T47D (cell line): ENCODE measurements at places on chromosomes 6 and 20.

DNA sequence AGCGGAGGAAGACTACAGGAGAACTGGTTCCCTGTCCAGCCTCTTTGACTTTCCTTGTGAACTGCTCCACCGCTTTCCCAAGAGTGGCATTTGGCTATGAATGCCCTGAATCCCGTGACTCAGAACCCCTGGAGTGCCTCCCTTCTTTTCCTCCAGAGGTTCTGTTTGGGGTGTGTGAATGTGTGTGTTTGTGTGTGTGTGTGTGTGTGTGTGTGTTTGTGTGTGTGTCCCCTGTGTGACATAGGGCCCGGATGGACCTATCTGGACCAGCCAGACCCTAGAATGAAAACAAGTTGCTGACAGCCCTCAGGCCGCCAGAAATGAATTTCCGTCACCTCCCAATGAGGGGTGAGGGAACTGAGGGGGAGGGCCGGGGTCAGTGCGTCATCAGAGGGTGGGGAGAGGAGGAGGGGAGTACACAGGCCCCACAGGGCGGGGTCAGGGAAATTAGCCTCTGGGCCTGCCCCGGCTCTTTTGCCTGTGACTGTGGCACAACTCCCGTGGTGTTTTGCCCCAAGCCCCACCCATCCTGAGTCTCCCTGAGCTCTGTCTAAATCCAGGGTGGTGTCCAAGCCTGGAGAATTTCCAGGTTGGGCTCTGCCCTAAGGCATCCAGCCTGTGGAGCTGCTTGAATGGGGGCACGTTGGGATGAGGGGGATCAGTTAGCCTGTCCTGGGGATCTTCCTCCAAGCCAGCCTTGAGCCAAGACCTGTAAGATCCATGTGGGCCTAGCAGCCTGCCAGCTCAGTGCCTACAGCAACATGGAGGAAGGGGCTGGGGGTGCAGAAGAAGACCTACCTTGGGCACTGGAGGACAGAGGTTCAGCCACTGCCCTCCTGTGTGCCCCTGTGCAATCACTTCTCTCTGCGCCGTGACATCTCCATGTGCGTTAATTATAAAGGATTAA lies 15.2 kb upstream of the MRPS18A start:
- no peak for DNase-seq

DNA sequence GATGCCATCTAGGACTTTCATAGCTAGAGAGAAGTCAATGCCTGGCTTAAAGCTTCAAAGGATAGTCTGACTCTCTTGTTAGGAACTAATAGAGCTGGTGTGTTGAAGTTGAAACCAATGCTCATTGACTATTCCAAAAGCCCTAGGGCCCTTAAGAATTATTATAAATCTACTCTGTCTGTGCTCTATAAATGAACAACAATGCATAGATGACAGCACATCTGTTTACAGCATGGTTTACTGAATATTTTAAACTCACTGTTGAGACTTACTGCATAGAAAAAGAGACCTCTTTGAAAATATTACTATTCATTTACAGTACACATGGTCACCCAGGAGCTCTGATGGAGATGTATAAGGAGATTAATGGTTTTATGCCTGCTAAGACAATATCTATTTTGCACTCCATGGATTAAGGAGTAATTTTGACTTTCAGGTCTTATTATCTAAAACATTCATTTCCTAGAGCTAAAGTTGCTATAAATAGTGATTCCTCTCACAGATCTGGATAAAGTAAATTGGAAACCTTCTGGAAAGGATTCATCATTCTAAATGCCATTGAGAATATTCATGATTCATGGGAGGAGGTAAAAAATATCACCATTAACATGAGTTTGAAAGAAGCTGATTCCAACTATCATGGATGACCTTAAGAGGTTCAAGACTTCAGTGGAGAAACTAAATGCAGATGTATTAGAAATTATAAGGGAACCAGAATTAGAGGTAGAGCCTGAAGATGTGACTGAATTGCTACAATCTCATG lies 763.5 kb upstream of the MAP3K7 start:
- no peak for DNase-seq

DNA sequence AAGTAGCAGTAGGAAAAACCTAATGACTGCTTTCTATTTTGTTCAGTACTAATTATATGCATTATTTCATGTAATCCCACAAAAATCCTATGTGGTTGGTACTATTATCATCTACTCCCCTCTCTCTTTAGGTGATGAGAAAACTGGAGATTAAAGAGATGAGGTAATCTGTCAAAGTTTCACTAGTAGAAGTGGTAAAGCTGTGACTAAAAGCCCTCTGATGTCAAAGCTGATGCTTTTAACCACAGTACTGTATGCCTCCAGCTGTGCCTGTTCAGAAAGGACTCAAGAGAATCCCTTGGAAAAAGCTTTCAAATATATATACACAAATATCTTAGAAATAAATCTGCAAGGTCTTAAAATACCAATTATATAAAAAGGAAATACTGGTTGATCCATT lies 38.0 kb downstream of the PHIP start:
- DNase-seq = no peak

DNA sequence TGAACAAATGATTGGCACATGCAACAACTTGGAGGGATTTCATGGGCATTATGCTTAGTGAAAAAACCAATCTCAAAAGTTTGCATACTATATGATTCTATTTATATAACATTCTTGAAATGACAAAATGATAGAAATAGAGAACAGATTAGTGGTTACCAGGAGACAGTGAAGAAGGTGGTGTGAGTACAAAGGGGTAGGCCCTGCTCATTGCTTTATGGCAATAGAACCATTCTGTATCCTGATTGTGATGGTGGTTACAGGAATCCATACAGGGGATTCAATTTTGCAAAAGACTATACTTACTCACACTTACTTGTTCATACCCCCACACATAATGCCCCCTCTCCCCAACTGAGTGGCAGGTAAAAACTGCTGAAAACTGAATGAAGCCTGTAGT lies 30.2 kb upstream of the LAMA4 start:
- DNase-seq = no peak

DNA sequence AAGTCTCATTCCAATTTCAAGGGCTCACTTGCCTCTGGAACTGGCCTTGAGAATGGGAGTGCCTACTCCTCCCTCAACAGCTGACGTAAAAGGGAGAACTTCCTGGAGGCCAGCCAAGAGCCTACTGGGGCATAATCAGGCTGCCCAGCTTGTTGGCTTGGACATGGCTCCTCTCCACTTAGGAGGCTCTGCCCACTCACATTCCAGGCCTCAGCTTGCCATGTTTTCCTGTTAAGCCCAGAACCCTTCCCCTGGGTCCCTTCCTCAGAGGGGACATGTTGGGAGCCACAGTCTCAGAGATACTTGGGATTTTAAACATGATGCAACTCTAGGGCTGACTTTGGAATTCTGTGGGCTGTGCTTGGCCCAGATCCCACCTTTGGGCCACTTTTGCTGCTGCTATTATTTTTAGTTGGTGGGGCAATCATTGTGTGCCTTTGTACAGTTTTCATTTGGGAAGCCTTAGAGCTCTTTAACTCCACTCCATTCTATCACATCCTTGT lies 31.5 kb upstream of the ADTRP start:
- peak; percentile 72 for DNase-seq

GRCh38 chr6:108524528-108525248 lies 36.0 kb upstream of the FOXO3 start:
- no peak for DNase-seq

- DNase-seq = peak; percentile 8
Measured at GRCh38 chr6:48701572-48701971, 590.6 kb upstream of the PTCHD4 start.

DNA sequence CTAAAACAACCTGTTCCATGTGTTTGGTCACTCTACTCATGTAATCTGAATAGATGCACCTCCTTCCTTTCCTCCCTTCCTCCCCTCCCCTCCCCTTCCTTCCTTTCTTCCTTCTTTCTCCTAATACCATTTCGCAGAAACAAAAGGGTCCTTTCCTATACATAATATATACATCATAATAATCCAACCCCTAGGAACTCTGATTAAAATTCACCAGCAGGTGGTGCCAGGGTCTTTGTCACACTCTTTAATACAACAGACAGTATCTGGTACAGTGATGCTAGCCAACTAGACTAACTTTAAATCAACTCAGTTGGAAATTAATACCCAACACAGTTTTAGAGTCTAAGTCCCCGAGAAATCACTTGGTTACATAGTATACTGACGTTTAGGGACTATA lies 181.2 kb upstream of the SHLD1 start:
- peak; percentile 66 for DNase-seq

DNA sequence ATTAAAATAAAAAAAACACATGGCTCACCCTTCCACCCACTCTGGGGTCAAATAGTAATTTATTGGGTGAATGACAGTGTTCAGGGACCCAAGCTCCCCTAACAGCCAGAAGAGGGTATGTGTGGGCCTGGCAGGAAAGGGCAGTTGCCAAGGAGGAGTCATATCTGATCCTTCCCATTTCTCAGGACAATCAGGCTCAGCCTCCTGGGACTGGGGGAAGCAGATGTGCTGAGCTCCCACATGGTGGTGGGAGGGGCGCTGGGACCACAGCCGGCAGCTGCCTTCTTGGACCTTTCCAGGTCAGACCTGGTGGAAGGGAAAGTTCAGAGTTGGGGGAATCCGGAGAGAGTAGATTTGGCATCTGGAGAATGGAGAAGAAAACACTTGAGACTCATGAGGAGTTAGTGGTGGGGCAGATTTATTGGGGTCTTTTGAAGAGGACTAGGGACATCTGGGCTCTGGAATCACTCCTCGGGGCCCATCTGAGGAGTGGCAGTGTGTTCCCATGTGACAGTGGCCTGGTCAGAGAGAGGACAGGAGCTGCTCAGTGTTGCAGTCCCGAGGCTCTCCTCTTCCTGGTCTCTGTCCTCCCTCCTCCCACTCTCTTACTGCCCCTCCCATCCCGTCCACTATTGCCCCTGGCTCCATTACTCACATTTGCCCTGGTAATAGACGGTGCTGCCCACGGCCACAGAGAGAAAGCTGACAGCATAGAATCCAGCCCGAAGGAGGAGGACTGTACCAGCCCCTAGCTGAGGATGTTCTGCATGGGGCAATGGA lies 3.0 kb downstream of the LST1 start:
- no peak for DNase-seq

GRCh38 chr6:391559-392440 lies at the start of gene IRF4:
Gene IRF4 (plus strand): TSS chr6:391752. CDS start chr6:393153, 1,401 bp downstream.
- DNase-seq = no peak

- no peak for DNase-seq
Measured at GRCh38 chr6:131581523-131581922, 8.5 kb downstream of the ARG1 start.

DNA sequence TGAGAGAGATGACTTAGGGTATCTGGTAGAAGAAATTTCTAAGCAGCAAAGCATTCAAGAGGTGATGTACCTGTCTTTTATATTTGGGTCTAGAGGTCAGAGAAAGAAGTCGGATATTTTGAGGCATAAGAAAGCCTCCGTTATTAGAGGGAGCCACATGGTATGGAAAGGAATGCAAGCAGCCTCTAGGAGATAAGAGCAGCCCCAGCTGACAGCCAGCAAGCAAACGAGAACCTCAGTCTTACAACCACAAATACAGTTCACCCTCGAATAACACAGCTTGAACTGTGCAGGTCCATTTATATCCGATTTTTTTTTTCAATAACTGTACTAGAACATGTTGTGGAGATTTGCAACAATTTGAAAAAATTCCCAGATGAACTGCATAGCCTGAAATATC lies 190.7 kb upstream of the VGLL2 start:
- DNase-seq = no peak

- no peak for DNase-seq
Measured at GRCh38 chr20:33568868-33569801, 79.2 kb downstream of the CBFA2T2 start.

DNA sequence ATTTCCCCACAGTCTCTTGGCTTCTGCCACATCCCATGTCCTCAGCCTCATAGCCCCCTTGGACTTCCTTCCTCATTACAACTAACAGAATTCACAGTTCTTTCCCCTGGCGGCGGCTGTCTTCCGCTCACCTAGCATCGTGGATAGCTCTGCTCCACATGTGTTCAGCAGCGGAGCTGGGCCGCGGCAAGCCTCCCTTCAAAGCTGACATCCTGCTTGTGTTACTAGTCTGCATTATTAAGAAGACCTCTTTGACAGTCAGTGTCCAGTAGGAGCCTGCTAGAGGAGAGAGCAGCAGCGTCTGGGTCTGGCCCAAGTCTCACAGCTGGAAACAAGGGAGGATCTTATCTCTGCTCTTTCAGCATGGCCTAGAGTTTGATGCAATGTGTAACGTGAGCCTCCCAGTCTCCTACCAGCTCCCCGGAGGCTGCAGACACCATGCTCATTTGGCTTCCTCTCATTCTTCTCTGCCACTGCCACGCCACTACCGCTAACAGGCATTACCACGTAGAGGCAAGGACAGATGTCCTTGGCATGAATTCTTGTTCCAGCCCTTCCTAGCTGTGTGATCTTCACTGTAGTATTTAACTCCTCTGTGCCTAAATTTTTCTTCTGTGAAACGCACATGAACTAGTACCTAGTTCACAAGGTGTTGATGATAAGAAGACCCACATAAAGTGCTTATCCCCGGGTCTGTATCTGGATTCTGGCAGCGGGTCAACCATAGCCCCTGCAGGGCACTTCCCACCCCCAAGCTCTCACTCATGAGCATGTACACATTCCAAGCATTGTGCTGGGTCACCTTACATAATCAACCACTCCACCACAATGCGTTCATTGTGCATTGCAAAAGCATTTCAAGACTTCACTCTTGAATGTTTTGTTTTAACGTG lies 107.1 kb upstream of the BACH2 start:
- DNase-seq = no peak

- no peak for DNase-seq
Measured at GRCh38 chr20:54473340-54473739, 2.1 kb upstream of the DOK5 start.

- no peak for DNase-seq
Measured at GRCh38 chr6:107080036-107080435, 35.3 kb downstream of the BEND3 start.

DNA sequence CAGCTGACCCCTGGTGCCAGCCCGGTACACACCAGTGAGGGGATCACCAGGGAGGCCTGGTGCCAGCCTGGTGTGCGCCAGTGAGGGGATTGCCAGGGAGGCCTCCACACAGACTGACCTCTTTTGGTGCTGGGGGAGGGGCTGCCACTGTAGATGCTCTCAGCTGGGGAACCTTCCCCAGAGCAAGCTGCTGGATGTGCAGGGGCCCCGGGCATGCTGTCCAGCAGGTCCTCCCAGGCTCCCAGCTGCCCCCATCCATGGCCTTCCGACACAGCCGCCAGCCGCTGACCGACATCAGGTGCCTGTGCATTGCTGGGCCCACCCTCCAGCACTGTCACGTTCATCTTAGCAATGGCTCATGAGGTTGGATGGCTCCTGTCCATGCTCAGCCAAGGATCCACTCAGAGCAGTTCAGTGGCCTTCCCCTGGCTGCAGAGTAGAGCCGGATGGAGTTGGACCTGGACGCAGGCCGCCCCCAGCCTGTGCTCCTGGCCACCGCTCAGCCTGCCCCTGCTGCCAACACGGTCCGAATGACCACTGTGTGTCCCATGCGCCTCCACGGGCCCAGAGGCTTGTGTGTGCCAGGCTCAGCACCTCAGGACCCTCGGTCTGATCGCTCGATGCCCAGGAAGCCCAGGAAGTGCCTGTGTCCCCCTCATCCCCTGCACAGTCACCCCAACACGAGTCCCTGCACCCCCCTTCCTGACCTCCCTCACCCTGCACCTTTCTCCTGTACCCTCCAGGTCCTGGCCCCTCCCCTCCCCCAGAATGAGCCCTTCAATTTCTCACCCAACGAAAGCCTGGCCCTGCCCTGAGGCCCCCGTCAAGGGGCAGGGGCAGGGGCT lies 95.7 kb downstream of the YTHDF1 start:
- no peak for DNase-seq

- DNase-seq = no peak
Measured at GRCh38 chr6:160004018-160004417, 35.1 kb downstream of the IGF2R start.
